Stimulated activated CD8-positive, alpha-beta memory T cell treated with anti-CD3 and anti-CD28 coated beads, Interleukin-2, amount 100 ng/mL, for 1 hour (primary cell): ENCODE measurements at places on chromosomes 1 and 21.

DNA sequence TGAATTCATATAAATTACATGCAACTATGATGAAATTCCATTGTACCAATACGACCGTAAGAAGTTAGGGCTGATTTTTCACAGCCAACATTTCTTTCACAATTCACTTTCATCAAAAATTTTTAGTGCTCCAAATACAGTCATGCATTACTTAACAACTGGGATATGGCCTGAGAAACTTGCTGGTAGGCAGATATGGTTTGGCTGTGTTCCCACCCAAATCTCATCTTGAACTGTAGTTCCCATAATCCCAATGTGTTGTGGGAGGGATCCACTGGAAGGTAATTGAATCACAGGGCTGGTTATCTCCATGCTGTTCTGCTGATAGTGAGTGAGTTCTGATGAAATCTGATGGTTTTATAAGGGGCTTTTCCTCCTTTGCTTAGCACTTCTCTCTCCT, 244.4 kb downstream of the AKT3 start:
- no peak for DNase-seq

GRCh38 chr21:36539434-36540150, 59.7 kb upstream of the CLDN14 start:
- no peak for DNase-seq

- no peak for DNase-seq
Observed at GRCh38 chr1:113881661-113882060, 5.7 kb downstream of the BCL2L15 start.

DNA sequence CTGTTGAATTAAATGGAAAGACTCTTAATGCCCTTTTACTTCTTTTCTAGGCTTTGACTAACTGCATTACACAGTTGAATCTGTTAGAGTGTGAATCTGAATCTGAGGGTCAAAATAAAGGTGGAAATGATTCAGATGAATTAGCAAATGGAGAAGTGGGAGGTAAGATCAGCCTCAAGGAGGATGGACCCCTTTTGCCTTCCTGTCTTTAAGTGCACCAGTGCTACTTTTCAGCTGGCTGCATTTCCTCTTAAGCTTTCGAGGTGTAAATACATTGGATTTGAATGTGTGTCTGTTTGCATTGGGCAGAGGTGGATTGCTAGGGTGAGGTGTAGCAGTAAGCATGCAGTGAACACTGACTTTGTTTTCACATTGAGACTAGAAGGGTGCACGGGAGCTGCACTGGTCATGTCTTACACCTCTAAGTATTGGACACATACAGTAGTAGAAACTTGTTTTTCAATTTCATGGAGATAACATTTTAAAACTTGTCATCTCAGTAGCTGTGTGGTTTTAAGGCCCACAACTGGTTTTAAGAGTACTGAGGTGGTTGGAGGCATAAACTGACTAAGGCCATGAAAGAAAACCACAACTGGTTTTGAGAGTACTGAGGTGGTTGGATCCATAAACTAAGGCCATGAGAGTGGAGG, 35.4 kb downstream of the MIA3 start:
- no peak for DNase-seq

GRCh38 chr1:180083164-180083563, 71.5 kb upstream of the QSOX1 start:
- no peak for DNase-seq

GRCh38 chr21:36193200-36193599, 36.6 kb downstream of the DOP1B start:
- DNase-seq, result no peak

DNA sequence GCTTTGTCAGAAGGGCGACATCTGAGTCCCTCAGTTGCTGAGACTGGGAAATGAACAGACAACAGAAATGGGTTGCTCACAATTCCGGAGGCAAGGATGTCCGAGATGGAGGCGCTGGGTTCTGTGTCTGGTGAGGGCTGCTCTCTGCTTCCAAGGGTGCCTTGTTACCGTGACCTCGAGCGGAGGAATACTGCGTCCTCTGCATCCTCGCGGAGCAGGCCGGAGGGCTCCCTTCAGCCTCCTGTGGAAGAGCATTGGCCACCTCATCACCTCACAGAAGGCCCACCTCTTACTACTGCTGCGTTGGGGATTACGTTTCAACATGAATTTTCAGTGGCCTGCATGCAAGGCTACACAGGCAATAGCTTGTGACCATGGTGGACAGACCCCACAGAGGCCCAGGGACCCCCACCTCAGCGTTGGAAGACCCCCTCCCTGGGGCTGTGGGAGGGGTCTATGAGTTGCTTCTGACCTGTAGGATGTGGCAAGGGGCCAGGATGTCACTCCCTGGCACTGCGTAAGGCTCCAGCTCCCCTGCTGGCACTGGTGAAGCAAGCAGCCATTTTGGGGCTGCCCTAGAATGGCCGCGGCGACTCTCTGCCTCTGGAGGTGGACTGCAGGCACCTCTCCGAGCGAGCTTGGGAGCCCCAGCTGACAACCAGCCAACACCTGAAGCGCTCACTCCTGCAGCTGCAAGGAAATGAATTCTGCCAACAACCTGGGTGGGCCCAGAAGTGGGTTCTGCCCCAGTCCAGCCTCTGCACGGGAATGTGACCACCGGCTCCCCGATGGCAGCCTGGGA, 36.3 kb upstream of the COL6A1 start:
- no peak for DNase-seq

- DNase-seq, result no peak
Observed at GRCh38 chr1:234600418-234601281, 9.3 kb downstream of the IRF2BP2 start.

DNA sequence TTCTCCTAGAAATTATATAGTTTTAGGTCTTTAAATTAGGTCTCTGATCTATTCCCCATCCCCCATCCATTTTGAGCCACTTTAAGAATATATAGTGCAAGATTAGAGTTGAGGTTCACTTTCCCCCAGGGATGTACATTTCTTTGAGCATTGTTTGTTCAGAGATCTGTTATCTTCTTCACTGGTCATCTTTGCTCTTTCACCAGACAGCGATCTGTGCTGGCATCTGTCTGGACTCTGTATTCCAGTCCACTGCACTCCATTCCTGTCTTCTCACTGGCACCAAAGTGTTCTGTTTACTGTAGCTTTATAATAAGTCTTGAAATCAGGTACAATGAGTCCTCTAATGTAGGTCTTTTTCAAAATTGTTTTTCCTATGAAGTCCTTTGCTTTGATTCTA, 112.5 kb downstream of the PCBP3 start:
- no peak for DNase-seq
